ENCODE measurements at places on chromosomes 4 and X.

DNA sequence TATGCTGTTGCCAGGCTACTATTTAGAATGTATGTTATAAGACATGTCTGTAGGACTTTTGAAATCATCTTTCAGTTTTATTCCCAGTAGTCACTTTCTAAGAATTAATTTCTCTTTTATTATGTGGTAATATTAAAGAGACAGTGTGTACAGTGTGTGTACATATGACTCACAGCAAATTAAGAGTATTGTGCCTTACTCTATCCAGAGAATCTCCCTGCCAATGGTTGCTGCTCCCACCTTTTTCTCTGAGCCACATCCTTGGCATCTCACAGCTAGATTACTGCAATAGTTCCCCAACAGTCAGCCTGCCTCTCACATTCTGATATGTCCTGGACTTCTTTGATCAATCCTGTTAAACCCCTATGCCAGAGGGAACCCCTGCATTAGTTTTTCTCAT, 114.5 kb downstream of the ANXA5 start:
- H3K36me3 ChIP-seq = no peaks in the 10 kb centered on the region
- no peaks in the 10 kb centered on the region for H3K4me1 ChIP-seq
- H3K27me3 ChIP-seq = no peaks in the 10 kb centered on the region
- no peak overlapping the region for H3K27ac ChIP-seq
- no peak for DNase-seq
- H3K4me3 ChIP-seq = no peak overlapping the region

GRCh38 chr4:113112338-113112978, 63.0 kb downstream of the ANK2 start:
- DNase-seq = no peak
- H3K27me3 ChIP-seq = no peaks in the 10 kb centered on the region
- H3K4me3 ChIP-seq = no peak overlapping the region

GRCh38 chr4:140617499-140618248, 48.9 kb upstream of the UCP1 start:
- no peak for DNase-seq
- no peaks in the 10 kb centered on the region for H3K36me3 ChIP-seq

DNA sequence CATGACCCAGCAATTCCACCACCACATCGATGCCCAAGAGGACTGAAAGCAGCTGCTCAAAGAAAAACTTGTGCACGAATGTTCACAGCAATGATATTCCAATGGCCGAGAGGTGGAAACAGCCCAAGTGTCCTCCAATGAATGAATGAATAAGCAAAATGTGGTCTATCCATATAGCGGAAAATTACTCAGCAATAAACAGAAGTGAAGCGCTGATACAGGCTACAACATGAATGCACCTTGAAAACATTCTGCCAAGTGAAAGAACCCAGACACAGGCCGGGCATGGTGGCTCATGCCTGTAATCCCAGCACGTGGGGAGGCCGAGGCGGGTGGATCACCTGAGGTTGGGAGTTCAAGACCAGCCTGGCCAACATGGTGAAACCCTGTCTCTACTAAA, 5.2 kb upstream of the SLC2A9 start:
- no peak overlapping the region for H3K4me3 ChIP-seq
- no peaks in the 10 kb centered on the region for H3K36me3 ChIP-seq
- no peak overlapping the region for H3K27ac ChIP-seq
